ENCODE measurements at places on chromosomes 2 and 18.
A peak's percentile ranks its signal among the peaks of the same experiment; 100 is the strongest.

GRCh38 chr2:230693411-230693810 is 19.2 kb upstream of the CAB39 start:
- no peak for DNase-seq

- no peak for DNase-seq
Observed at GRCh38 chr2:127104881-127105655, 1.9 kb downstream of the BIN1 start.

- no peak for DNase-seq
Observed at GRCh38 chr2:10303181-10303693, 533 bp downstream of the HPCAL1 start.

GRCh38 chr2:195395362-195395761 is 261.7 kb upstream of the SLC39A10 start:
- DNase-seq: no peak

DNA sequence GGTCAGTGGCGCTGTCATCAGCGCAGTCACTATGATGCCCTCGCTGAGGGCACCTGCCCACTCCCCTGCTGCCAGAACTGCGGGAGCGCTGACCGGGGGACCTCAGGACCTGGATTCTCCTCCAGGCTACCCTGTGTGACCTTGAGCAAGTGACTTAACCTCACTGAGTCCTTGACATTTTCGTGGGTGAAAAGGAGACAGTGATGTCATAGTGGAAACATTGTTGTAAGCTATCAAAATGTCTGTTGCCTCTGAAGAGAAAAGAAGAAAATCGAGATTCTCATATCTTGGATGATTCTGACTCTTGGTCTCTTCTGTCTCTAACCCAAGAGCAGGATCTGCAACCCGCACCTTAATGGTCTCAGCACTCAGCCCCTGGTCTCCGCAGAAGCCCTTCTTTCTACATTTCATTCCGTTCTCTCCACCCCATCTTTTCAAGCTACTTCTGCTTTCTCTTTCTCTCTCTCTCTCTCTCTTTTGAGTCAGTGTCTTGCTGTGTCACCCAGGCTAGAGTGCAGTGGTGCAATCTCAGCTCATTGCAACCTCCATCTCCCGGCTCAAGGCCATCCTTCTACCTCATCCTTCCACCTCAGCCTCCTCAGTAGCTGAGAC is 978 bp upstream of the TUBA4A start:
- DNase-seq: peak; percentile 56

DNA sequence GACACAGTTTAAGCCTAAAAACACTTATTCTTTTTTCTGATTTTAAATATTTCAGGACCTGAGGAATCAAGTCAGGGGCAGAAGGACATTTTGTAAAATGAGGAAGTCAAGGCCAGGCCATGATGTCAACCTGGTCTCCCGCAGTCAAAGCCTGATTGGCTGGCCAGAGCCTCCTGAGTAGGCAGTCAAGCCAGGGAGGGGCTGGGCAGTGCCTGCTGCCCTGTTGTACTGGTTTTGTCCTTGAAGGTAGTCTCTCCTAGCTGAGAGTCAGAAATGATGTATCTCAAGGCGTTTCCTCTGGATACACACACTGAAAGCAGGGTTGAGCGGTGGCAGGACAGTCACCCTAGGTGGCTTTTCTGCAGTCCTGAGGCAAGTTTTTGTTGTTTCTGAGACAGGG is 19.8 kb downstream of the CCT7 start:
- DNase-seq: no peak

DNA sequence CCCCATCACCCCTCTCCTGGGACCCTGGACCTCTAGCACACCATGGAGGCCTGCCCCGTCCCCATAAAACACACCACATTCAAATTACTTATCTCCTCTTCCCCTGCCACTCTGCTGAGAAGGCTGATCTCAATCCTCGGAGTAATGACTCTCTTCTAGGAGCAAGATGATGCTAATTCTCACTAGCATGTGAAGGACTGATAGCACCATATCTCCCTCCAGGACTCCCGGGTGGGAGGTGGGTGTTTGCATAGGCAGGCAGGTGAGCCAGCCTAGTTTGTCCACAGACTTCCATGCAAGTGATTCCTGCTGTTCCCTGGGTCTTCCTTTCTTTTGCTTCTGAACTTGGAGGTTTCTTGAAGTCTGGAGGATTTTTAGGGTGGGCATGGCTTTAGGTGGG is 40.5 kb downstream of the HPCAL1 start:
- DNase-seq: no peak

GRCh38 chr2:119584469-119584868 is 40.2 kb downstream of the CFAP221 start:
- DNase-seq: no peak

- no peak for DNase-seq
Observed at GRCh38 chr2:68878753-68879152, 7.6 kb upstream of the BMP10 start.

DNA sequence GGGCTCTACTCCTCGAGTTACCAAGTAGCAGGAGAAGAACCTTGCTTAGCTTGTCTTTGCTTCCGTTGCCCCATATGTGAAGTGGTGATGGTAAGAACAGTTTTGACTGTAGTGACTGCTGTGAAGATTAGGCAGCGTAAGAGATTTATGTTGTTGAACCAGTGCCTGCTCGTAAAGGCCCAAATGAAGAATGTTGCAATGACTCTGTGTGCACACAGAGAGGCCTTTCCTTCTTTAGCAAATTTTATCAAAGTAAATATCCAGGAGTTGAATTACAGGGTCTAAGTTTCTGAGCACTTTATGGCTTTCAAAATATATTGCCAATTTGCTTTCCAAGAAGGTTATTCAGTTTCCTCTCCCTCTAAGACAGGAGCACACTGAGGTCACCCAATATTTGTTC is 14.5 kb downstream of the NTSR2 start:
- no peak for DNase-seq

DNA sequence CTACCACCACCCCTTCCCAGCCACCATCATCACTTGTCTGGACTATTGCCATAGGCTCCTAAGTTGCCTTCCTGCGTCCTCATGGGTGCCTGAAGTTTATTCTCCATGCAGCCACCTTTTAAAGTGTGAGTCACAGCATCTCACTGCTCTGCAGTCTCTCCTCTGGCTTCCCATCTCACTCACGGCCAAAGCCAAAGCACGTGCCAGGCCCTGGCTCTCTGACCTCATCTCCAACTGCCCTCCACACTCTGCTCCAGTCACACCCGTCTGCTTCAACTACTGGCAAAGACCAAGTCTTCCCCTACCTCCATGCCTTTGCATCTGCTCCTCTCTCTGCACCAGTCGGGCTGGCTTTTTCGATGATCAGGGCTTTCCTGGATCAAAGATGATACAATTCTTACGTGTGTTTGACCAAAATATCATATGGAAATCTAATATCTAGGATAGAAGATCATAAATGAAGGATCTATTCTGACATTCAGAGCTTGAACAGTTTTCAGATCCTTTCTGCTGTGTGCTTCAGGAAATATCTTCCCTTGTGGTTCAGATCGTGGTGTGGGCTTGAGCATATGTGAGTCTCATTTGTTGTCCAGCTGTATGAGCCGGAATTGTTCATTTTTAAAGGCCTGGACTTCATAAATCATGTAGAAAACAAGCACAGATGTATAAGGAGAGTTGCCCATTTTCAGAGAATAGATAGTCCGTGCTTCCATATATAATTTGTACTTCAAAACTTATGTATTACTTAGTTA is 175.6 kb downstream of the PRKCE start:
- DNase-seq: no peak

DNA sequence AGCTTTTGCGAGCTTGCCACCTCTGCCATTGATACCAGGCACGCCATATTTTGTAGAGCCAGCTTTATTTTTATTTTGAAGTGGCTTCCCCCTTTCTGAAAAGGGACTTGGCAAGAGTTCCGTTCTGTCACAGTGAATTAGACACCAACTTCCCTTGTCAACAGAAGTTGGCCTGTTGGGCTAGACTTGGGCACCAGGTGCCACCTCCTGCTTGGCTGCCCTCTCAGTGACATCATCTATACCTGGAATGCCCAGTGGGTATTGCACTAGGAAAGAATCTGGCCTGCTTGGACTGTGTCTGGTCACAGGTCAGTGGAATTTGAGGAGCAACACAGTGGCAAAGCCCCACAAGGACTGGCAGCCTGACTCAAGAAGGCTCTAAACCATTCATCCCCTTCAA is 101.0 kb downstream of the BCL2L11 start:
- no peak for DNase-seq

DNA sequence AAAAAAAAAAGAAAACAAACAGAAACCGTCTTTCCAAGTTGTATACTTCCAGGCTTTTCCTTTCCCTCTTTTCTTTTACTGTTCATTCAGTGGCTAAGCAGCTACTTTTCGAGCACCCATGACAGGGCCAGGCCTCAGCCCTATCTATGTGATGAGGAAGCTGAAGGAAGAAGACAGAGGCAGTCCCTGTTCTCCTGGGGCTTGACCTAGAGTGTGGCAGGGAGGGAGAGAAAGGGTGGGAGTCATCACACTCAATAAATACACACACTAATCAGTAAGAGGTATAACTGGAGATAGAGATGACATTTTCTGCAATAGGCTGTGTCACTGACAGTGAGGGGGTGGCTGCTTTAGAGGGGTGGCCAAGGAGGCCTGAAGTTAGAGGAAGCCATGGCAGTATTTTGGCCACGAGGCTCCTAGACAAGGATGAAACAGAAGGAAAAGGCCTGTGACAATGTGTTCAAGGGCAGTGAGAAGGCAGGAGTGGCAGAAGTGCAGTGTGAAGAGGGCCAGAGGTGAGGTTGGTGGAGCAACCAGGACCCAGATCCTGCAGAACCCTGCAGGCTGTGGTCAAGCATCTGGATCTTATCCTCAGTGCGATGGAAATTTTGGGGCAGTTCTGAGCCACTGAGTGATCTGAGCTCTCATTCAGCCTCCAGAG is 131.8 kb upstream of the TTC39C start:
- DNase-seq: no peak

GRCh38 chr2:151668737-151669136 is 65.5 kb downstream of the NEB start:
- no peak for DNase-seq

- DNase-seq: peak; percentile 24
Observed at GRCh38 chr2:10688921-10689807, 611 bp downstream of the NOL10 start.

DNA sequence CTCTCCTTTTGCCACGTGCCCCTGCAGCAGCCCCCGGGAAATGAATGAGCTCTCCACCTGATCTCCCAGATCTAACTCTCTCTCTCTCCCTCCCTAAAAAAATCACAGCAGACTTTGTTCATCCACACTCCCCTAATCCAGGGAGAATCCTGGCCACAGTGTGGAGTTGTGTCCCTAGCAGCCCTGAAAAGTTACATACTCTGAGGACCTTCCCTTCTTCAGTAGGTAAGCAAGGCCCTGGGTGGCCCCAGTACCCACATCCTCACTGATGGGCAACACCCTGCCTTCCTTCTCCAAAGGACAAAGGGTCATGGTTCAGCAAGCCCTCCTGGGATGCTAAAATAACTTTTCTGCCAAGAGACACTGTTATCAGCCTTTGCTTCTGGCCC is 76.9 kb upstream of the GLI2 start:
- no peak for DNase-seq

GRCh38 chr2:216385478-216385877 is 13.2 kb upstream of the MARCHF4 start:
- DNase-seq: no peak

DNA sequence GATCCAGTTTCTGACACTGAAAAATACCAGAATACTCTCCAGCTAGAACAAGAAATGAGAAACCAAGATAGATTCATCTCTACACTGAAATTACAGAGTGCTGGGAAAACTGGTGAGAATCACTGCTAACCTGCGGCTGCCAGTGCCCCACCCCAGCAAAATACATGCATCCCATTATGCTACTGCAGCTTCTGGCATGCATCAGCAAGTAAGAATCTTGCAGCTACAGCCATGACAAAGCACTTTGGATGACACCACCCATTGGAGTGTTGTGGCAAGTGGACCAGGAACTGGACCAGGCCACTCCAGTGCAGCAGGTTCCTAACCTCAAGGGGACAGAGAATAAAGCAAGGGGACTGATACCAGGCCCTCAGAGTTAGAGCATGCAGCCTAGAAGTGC is 378.8 kb upstream of the ETAA1 start:
- DNase-seq: no peak

- DNase-seq: no peak
Observed at GRCh38 chr18:58455314-58456188, 173.3 kb downstream of the ALPK2 start.

Data from GM13977 (cell line).